ENCODE measurements at places on chromosomes 6 and 20.

DNA sequence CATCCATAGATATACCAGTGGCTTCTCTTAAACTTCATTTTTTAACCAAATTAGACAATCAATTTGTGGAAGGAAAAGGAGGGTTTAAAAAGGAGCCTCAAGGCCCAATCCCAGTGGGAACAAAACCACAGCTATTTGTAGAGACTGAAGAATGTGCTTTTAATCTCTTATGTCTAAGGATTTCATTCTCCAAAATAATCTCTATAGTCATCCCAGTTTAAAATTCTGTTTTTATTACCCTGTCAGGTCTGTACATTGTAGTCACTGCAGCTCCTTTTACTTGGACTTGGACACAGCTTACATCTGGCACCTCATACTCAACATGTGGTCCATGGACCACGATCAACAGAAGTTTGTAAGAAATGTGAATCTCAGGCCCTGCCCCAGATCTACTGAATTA is 152.1 kb upstream of the STMND1 start:
- DNase-seq, result no peak

DNA sequence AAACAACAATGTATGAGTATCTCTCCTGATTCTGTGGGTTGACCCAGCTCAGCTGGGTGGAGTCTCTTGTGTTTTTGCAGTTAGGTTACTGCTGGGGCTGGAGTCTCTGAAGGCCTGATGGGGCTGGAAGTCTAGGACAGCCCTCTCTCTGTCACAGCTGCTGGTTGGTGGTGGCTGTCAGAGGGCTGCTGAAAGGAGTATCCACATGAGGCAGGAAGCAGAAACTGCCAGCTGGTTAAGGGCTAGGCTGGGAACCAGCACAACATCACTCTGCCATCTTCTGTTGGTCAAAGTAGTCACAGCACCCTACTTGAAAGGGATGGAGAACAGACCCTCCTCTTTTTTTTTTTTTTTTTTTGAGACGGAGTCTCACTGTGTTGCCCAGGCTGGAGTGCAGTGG is 10.0 kb upstream of the PACSIN1 start:
- no peak for DNase-seq

- no peak for DNase-seq
These were observed 12.4 kb upstream of the SPDEF start for GRCh38 chr6:34568341-34569201.

DNA sequence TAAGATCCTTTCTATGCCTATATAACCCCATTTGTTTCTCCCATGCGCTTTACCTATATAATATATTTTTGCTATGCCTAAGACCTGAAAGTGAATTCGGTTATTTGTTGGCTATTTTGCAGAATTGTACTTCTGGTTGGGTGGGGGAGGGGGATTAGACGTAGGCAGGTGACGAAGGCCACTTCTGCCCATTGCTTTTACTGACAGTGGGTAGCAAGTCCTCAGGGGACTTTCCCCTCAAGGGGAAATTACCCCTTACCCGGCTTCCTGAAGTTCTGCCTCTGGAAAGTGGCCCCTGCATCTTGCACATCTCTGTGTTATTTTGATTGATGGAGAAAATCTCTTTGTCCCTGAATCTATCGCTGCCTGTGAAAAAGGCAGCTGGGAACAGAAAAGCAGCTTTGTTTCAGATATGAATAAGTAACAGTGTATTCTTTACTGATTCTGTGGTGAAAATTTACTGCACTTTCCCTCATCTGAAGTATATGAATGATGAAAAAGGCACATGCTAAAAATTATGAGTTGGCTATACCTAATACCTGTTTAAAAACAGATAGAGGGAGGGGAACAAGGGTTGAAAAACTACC is 133.9 kb downstream of the UTRN start:
- no peak for DNase-seq

DNA sequence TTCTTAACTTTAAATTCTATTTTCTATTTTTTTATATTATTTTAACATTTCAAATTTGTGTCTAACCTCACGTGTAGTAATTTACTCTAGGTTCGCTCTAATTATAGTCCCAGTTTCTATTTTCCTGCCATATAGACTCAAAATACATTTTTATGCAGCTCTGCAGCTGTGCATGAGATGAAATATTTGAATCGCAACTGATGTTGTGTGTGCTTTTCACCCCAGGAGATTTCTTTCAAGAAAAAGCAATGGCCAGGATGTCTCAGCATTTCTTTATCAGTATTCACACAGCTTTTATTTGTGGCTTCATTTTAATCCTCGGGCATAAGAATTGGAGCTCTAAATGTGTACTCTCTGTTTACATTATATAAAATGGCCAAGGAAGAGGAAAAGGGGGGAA is 157.6 kb downstream of the HDGFL1 start:
- no peak for DNase-seq

- DNase-seq, result no peak
These were observed 164.4 kb upstream of the PRDM1 start for GRCh38 chr6:105921781-105922180.

- DNase-seq, result no peak
These were observed 46.8 kb upstream of the UNC93A start for GRCh38 chr6:167244064-167244960.

- DNase-seq, result no peak
These were observed 57.8 kb upstream of the ATXN1 start for GRCh38 chr6:16818992-16819626.

GRCh38 chr20:21570285-21570992 is 56.6 kb upstream of the NKX2-2 start:
- no peak for DNase-seq

DNA sequence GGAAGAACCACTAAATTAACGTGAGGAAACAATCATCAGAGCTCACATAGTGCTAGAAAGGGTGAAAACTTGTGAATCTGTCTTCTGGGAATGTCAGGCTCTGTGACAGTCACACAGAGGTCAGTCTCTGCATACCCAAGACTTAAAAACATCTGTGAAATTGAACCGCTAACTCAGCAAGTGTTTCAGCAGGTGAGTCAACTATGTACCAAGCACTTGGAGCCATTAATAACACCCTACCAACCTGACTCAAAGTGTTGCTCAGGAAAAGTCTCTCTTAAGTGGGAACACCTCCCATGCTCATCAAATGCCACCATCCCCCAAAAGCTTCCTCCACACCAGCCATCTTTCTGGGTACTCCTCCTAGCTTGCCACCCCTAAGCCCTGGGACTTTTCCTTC is 92.3 kb upstream of the CARMIL1 start:
- no peak for DNase-seq

- no peak for DNase-seq
These were observed 150.8 kb downstream of the SOX4 start for GRCh38 chr6:21744331-21744730.

- DNase-seq, result peak; percentile 38
These were observed 124.6 kb upstream of the BTN3A2 start for GRCh38 chr6:26240157-26241032.

- no peak for DNase-seq
These were observed 32.9 kb upstream of the EYA4 start for GRCh38 chr6:133208183-133208755.

DNA sequence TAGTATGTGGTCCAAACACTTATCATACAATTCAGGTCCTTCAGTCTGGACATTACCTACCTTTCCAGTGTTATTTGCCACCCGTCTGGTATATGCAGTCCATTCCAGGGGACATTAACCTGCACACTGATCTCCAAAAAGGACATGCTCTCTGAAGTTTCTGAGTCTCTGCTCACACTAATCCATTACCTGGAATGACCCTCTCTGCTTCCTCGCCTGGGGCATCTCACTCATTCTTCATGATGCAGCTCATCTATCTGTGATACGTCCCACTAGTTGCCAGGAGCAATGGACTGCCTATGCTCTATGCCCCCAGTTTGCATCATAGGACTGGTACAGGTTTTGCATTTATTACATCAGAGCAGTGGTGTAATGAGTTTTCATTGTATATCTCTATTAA is 5.9 kb upstream of the TUBB2B start:
- no peak for DNase-seq

DNA sequence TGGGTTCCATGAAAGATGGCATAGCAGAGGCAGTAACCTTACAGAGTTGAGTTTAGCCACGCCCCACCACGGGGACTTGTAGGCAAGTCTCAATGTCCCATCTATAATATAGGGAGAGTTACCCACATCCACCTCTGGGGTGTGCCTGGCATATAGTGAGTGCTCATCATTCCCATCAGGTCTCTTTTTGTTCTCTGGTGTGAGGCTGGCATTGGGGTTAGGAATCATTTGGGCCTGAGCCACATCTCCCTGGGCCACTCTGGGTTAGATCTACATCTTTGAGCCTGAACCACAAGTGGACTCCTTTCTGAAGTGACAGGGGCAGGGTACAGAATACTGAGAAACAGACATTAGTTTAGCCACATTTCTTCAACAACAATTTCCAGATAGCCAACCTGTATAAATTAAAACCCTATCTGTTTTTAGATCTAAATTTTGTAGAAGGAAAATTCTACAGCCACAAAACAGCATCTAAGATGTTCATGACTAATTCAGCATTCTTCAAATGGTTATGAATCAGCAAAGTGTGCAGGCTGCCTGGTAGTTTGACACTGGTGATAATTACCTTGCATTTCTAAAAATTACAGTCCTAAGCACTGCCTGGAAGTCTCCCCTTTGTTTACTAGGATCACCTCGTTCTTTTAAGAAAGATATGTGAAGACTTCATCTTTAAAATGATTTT is 20.1 kb downstream of the RNF24 start:
- DNase-seq, result no peak

GRCh38 chr6:108380876-108381275 is 86.0 kb downstream of the AFG1L start:
- DNase-seq, result no peak

DNA sequence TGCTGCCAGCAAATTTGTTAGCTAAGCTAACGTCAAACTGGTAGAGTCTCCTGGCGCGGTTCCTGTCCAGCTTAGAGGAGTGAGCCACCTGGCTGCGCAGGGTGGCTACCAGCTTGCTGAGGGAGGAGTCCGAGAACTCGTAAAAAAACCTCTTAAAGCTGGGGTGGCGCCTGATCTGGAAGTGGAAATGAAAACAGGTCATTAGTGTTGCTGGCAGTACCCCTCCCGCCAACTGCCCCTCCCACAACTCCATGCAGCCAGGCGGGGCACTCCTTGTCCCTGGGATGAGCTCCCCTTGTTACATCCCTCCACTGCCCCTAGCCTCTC is 17.3 kb downstream of the BNIP5 start:
- no peak for DNase-seq

- DNase-seq, result no peak
These were observed 31.4 kb upstream of the CEP162 start for GRCh38 chr6:84258866-84259265.

- DNase-seq, result no peak
These were observed 20.1 kb downstream of the COL21A1 start for GRCh38 chr6:56227071-56227879.

- no peak for DNase-seq
These were observed 1.3 kb downstream of the GZF1 start for GRCh38 chr20:23363257-23363649.

- no peak for DNase-seq
These were observed 1.6 kb downstream of the PXDC1 start for GRCh38 chr6:3749977-3750316.

GRCh38 chr20:56368351-56369134 is 9.8 kb downstream of the FAM210B start:
- no peak for DNase-seq

DNA sequence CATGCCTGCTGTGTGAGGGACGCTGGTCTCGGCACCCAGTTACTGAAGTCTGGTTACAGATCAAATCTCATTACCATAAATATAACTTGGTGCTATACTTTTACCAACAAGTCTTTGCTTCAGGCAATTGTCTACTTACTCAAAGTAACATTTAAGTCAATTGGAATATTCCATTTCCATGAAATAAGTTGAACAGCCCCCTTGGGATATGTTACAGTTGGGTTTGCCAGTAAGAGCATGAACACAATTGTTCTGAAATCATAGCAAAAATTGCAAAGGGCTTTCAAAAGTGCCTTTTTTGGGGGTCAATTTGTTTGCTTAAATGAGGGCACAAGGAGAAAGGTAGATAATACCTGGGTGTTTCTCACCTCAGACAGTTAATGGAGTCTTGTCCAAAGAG is 170.9 kb upstream of the EXOC2 start:
- DNase-seq, result no peak

DNA sequence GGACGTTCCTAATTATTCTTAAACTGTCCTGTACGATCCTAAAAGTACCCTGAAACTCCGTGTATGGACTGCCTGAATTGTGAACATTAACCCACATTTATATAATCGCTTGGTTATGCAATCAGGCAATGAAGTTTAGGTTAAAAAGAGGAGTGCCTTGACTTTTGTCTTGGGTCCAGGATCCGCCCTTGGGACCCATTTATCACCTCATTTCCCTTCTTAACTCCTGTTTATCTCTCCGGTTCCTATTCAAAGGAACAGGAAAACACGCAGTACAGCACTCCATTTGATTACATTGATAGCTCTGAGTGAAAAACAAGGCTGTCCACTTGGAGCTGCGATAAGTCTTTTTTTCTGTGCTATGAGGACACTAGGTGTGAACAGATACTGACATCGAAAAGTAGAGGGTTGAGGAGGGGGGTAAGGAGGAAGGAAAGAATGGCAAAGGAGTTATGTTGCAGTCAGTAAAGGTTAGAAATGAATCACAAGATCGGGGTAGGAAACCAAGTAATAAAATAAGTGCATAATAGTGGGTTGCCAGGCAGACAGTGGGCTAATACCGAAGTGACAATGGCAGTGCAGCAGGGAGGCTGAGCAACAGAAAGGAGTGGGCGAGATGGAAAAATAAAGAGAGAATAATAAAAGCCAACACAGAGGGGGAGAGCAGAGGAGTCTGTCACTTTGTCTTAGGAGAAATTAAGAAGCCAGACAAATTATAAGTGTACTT is 15.9 kb upstream of the PCK1 start:
- DNase-seq, result no peak

DNA sequence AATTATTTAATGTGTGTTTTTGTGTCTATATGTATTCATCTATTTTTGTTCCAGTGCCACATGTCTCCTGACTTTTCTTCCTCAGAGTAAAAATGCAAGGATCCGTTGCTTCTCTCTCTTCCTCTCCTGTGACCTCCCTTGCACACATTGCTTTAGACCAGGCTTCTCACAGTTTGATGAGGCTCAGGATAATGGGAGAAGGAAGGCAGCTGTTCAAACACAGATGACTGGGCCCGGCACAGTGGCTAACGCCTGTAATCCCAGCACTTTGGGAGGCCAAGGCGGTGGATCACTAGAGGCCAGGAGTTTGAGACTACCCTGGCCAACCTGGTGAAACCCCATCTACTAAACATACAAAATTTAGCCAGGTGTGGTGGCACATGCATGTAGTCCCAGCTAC is 241.9 kb downstream of the SAMD5 start:
- DNase-seq, result no peak

GRCh38 chr6:101489456-101489855 is 95.9 kb downstream of the GRIK2 start:
- no peak for DNase-seq

DNA sequence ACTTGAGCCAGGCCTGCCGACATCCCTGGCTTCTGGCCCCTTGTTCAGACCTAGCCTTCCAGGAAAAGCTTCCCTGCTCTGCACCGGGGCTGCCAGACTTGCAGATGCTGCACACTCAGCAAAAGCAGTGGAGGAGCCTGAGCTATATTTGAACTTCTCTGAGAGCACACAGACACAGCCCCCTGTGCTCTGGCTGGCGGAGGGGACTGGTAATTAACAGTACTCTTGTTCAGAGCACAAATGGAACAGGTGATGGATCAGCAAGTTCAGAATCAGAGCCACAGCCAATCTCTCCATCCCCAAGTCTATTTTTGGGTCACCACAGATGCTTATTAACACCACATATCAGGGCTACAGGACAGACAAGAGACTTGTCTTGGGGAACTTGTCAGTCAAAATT is 27.6 kb upstream of the RIMS4 start:
- no peak for DNase-seq

Data from T-helper 9 cell (primary cell).